ENCODE measurements at places on chromosomes 2 and 18. TPM values are rescaled to one million over a fixed set of nuclear protein-coding genes. Genes with fewer than 3 reads are reported as not detected.

Gene KCNG3
- total RNA-seq: 3.7 TPM

Gene TMEFF2
- 2.7 TPM for total RNA-seq

Gene DSG1
- total RNA-seq: not detected

- DNase-seq: no peak
These were observed 273.6 kb downstream of the PAX3 start for GRCh38 chr2:222024932-222025880.

Gene SCN7A
- total RNA-seq: 9.5 TPM

Gene NRP2
- 58.9 TPM for total RNA-seq

Gene FHOD3
- total RNA-seq: 45.6 TPM

Gene CCDC85A
- 1.1 TPM for total RNA-seq

DNA sequence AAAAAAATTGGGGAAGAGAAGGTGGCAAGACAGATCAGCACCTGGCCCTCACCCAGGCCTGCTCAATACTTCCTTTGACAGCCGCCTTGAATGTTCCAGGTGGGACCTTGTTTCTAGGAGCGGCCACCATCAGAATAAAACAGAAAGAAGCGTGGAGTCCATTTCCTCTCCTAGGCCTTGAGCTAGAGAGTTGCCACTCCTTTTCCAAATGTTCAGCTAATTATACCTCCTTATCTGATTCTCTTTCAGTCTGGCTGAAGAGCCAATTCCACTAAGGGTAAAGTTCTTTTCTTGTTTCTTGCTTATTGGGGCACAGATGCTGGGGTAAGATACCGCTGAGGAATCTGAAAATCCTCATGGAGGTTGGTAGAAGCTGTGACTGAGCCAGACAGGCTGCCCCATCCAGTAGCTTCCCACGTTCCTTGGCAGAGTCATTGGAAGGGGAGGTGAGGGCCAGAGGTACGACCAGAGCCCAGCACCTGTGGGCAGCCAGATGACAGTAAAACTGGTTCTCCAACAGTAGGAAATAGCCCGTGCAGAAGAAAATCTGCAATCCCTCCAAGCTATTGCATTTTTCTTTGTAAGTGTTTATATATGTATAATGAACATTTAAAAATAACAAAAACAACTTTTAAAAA, 51.5 kb downstream of the PLB1 start:
- DNase-seq: no peak

Gene AMER3
- total RNA-seq: 0.83 TPM

Gene NEU2
- not detected for total RNA-seq

- no peak for DNase-seq
These were observed 243.4 kb downstream of the SLC8A1 start for GRCh38 chr2:40208463-40208862.

DNA sequence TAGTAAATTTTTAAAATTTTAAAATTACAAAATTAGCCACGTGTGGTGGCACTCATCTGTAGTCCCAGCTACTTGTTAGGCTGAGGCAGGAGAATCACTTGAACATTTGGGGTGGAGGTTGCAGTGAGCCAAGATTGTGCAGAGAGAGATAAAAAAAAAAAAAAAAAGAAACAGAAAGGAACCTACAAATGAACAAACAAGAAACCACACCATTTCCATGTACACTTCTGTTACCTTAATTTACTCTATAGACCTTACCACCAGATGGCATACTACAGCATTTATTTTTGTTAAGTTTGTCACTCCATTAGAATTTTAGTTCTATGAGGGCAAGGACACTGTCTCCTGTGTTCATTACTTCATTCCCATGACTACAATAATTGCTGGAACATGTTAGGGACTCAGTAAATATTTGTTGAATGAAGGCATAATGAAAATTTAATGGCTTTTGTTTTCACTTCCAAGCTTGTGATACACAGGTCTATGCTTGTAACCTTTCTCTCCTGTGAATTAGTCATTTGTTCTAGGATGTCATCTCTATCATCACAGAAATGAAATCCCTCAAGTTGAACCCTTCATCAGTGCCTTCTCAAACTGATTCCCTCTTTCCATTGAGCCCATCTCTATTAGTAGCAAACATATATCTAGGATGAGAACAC, 76.0 kb downstream of the ARHGAP15 start:
- DNase-seq: no peak

Gene ACKR3
- total RNA-seq: 3.5 TPM

Gene ABCG8
- total RNA-seq: 0.44 TPM

DNA sequence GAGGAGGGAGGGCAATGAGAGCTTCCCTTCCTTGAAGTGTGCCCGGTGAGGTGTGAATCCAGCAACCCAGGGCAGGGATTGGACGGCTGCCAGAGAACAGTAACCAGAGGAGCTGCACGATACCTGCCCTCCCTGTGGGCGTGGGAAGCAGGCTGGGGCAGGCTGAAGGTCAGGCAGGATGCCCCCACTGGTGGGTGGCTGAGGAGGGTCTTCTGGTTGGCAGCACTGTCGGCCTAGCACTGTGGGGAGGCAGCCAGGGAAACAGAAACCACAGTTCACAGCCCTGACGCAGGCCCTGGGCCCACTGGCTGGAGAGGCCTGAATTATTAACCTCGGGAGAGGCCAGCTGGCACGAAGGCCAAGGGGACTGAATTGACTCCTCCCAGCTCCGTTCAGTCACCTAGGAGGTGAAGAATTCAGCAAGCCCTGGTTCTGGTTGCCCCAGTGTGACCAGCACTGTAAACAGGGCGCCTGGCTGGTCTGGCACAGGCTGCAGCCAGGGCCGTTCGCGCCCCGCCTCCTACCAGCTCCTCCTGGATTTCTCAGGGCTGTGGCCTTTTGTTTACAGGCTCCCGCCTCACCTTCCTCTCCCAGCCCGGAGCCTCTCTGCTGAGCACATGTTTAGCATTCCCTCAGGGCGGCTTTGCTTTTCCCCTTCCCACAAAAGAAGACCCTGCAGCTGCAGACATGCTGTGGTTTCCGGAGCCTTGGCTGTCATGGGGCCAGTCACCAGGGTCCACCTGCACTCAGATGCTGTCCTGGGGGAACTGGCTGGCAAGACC, 97.8 kb downstream of the B3GNT2 start:
- peak; percentile 85 for DNase-seq

Gene OTOS
- total RNA-seq: not detected

GRCh38 chr2:179890666-179891065, 29.3 kb upstream of the ZNF385B start:
- no peak for DNase-seq

Gene NPHP1
- 4.5 TPM for total RNA-seq

DNA sequence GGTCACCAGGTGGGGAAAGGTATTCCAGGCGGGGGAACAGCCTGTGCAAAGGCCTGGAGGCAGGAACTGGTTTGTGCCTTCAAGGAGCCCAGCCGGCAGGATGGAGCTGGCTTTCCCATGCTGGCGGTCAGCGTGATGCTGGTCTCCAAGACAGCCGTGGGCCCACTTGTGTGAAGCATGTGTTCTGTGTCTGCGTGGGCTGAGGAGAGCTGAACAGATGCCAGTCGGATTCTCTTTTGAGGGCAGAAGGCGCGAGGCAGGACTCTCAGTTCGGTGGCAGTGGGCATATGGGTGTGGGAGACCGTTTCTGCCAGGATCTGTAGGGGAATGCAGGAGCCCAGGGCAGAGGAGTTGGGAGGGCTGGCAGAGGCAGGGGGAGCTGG, 191.6 kb downstream of the TWIST2 start:
- DNase-seq: no peak

- DNase-seq: peak; percentile 30
These were observed 22.8 kb downstream of the GULP1 start for GRCh38 chr2:188314314-188315054.

- DNase-seq: peak; percentile 64
These were observed 49.9 kb upstream of the SLC14A2 start for GRCh38 chr18:45565280-45565970.

DNA sequence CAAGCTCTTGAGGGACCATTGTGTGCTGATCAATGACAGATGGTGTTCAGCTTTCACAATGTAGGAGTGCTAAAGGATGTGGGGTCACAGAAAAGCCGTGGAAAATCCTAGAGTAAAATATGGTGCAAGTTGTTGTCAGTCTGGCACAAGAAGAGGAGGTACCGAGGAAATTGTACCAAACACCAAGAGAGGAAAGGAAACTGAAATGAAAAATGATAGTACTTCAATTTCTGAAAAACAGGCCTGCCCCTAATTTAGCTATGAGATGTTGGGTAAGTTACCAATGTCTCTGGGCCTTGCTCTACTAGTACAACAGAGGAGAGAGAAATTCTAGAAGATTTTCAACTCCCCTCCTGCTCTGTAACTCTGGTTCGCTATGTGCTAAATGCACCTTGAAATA, 78.8 kb upstream of the PELI1 start:
- DNase-seq: no peak

Measured in adrenal gland (tissue), 19 donors.